Uterus (tissue), 4 donors: ENCODE measurements at places on chromosomes 2 and 18. TPM values are rescaled to one million over a fixed set of nuclear protein-coding genes. Genes with fewer than 3 reads are reported as not detected.

OSBPL6 gene
- 2.3 TPM for total RNA-seq

C2orf81 gene
- 2.9 TPM for total RNA-seq

LAMA1 gene
- total RNA-seq, result 0.88 TPM

RBFA gene
- total RNA-seq, result 54.7 TPM

FOXD4L1 gene
- total RNA-seq, result not detected

LHCGR gene
- not detected for total RNA-seq

IL37 gene
- total RNA-seq, result not detected

EPHA4 gene
- 54.7 TPM for total RNA-seq

GPR45 gene
- not detected for total RNA-seq

WDR7 gene
- total RNA-seq, result 46.4 TPM

CAVIN2 gene
- total RNA-seq, result 37.3 TPM

ANKRD12 gene
- total RNA-seq, result 122 TPM

IL18R1 gene
- 10.4 TPM for total RNA-seq

TDRD15 gene
- total RNA-seq, result 0.28 TPM
